ENCODE measurements at places on chromosomes 7 and 10.

DNA sequence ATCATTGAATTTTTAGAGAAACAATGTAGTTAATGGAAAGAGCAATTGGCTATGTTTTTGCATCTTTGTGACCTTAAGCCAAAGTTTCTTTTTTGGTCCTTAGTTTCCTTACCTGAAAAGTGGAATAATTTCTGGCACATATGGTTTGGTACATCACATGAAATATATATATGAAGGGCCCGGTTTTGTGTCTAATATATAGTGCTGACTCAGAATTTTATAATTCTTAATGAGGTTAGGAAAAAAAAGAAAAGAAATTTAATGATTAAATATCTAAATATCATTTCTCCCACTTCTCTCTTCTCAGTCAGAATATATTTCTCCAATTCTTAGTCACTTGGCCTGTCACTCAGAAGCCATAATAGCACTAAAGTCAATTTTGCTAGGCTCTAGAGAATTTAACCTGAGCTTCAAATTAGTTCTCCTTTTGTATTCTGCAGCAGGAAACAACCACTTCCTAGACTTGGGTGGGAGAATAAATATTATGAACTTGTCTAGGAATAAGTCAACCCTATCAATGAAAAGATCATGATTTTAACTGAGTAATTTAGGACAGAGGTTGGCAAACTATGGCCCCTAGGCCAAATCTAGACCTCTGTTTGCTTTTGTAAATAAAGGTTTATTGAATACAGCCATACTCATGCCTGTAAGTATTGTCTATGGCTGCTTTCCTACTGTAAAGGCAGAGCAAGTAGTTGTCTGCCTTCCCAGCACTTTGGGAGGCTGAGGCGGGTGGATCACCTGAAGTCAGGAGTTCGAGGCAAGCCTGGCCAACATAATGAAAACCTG, 34.6 kb downstream of the PPP1R9A start:
- DNase-seq = no peak

GRCh38 chr10:4678023-4678950, 147.7 kb upstream of the AKR1E2 start:
- no peak for DNase-seq

DNA sequence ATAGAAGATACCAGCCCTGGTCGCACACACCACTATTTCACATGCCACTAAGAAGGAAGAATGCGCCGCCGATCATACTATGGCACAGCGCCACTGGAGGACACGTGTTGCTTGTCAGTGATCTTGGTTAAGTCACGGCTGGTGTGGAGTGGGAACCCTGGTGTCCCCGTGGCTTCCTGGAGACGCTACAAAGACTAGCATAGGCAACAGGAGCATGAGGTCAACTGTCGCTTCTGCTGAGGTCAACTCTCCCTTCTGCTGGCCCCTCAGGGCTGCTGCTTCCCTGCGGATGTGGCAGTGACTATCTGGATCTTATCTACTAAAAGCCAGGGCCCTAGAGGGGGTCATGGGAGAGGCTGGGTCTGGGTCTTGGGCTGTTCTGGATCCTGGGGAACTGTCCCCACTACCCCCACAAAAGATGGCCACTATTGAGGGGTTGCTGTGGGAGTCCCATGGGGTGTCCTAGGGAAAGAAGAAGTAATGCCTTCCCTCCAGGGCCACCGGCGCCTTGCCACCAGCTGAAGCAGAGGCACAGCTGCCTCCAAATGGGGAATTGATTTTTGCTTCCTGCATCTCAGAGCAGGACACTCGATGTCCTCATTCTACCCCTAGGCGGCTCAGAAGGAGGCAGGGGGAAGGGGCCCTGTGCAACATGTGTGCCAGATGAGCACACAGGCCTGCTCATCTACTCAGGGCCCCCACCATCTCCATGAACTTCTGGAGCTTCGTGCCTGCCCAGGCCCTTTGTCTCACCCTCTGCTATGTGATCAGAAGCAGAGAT, 76.6 kb upstream of the PPIF start:
- no peak for DNase-seq

DNA sequence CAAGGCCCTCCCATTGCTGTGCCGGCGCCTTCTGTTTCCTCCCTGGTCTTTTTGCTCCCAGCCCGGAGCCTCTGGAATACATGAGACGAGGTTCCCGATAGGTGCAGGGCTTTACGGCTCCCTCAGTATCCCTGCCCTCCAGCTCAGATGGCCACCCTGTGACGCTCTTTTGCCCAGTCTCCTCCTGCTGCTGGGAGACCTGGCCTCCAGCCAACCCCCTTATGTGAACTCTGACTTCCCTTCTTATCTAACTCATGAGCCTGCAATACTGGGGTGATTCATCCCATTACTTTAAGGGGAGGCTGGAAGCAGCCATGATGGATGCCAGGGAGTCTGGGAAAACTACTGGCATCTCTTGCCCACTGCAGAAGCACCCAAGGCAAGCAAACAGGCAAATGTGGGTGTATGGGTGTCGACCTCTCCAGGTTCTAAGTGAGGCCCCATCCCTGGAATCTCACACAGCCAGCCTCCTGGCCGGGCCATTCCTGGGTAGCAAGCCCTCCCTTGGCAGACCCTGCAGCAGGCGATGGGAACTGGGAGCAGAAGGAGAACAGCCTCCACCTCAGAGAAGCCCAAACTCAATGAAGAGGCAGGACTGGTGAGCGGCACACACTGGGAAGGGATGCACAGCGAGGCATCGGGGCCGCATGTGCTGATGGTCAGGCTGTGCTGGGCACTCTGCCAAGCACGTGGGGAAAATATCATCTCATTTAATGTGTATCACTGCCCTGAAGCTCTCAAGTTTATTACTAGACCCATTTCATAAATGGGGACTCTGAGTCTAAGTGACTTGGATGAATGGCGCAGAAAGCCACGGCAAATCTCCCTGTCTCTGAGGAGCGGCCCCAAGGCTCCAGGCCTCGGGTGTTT, 97.5 kb downstream of the FAM53B start:
- no peak for DNase-seq

All from H9 (cell line).